Adipocyte (in vitro differentiated cells): ENCODE measurements at places on chromosomes 3 and 15.

- peak; percentile 78 for DNase-seq
Measured at GRCh38 chr15:94327356-94327936, 96.1 kb downstream of the MCTP2 start.

GRCh38 chr3:186283096-186283495 is 78.9 kb downstream of the DGKG start:
- no peak for DNase-seq

DNA sequence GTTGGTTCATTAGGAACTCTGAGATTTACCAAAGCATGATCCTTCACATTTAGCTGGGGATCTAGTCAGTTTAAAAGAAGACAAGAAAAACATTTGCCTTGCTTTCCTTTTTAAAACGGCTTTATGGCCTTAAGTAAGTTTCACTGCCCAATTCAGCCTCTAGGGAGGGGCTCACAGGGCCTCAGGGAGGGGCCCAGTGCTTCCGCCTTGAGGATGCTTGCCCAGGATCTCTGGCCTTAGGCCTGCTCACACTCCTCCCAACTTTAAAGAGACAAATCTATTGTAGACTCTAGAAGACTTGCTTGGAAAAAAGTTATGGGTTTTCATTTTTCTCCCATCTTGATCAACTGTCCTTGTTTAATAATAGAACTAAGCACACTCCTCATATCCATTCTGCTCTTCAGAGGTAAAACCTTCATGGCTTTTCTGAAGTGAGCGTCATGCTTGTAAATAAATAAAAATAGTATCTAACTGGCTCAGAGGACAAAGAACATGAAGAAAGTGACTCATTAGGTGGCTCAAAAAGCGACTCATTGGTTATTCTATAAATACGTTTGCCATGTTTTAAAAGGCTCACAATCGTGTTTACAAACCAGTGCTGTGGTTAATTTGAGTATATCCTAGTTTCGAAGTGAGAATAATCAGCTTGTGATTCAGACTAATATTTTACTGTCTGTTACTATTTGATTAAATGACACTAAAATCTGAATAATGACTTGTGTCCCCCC is 13.7 kb downstream of the PDHB start:
- DNase-seq, result no peak

DNA sequence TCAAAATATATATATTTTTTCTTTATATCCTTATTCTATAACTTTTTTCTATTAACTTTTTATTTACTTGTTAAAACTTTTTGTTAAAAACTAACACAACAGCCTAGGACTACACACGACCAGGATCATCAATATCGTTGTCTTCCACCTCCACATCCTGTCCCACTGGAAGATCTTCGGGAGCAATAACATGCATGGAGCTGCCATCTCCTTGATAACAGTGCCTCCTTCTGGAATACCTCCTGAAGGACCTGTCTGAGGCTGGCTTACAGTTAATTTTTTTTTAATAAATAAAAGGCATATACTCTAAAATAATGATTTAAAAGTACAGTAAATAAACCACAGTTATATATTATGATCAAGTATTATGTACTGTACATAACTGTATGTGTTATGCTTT is 58.9 kb downstream of the SFMBT1 start:
- DNase-seq, result peak; percentile 43

- peak; percentile 88 for DNase-seq
Measured at GRCh38 chr3:66138336-66139313, 82.2 kb upstream of the SLC25A26 start.

DNA sequence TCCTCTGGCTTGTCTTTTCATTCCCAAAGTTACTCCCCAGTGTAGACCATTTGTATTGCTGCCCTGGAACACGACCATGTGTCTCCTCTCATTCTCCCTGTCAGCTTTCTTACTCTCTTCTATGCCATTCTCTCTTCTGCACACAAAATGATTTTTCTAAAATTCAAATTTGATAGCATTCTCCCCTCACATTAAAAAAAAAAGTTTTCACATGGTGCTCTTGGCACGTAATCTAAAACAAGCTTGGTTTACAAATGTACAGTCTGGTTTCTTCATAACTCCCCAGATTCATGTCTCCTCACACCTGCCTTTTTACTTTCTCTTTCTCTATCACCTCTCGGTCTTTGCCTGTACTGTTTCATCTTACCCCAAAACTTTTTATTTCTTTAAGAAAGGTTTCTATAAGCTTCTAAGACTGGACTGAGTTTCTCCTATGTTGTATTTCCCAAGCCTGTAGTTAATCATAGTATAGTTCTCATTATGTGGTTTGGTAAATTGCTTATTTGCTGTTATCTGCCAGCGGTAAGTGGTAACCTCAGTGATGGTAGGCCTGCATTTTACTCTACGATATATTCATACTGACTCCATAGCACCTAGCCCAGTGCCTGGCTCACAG is 31.2 kb downstream of the BCHE start:
- no peak for DNase-seq
